ENCODE measurements at places on chromosomes 3 and 15.

- H3K4me1 ChIP-seq: peaks cover 27% of the 10 kb centered on the region
- no peaks in the 10 kb centered on the region for H3K36me3 ChIP-seq
- peak overlapping the region; percentile 84 for H3K27ac ChIP-seq
- peak overlapping the region; percentile 79 for H3K4me3 ChIP-seq
These were observed 808 bp downstream of the RBM6 start for GRCh38 chr3:49940667-49941249.

DNA sequence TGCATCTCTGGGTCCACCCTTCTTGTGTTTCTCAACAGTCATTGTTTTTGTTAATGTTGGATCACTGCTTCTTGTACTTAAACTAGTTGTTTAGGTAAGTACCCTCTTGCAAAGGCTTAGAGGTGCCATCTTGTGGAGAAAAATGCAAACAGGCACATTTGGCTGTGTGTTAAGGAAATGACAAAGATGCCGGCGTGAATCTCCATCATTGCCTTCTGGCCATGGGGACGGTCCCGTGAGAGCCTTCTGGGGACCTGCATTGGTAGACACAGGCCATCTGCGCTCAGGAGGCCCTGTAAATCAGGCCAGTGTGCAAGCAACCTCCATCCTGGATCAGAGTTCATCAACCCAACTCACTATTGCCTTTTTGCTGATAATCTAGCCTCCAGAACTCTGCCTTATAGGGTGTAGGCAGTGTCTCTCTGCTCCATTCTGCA is 158.6 kb upstream of the NR2E3 start:
- H3K4me1 ChIP-seq: peaks cover 13% of the 10 kb centered on the region
- peak; percentile 64 for DNase-seq
- H3K36me3 ChIP-seq: no peaks in the 10 kb centered on the region
- no peaks in the 10 kb centered on the region for H3K27me3 ChIP-seq
- H3K27ac ChIP-seq: no peak overlapping the region

DNA sequence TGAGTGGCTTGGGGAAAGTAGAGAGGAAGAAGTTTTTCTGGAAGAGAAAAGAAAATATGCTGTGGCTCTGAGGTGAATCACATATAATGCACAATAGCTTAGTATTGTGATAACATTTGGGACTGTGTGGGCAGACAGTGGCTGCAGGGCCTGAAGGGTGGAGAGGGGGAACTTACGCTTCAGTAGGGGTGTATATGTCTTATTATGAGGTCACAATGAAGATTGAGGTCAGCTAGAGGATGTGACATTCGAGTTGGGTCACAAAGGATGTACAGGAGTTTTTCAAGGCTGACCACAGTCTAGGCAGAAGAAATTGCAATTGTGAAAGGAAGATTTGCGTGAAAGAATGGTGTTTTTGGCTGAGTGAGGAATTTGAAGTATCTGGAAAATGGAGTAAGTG is 414.8 kb downstream of the LPP start:
- no peak overlapping the region for H3K27ac ChIP-seq
- H3K4me3 ChIP-seq: no peak overlapping the region
- H3K36me3 ChIP-seq: no peaks in the 10 kb centered on the region

GRCh38 chr15:39579487-39580116 is 1.3 kb upstream of the THBS1 start:
- H3K4me1 ChIP-seq: peaks cover 53% of the 10 kb centered on the region
- H3K27ac ChIP-seq: peak overlapping the region; percentile 87
- H3K36me3 ChIP-seq: peaks cover 20% of the 10 kb centered on the region
- H3K4me3 ChIP-seq: peak overlapping the region; percentile 53

DNA sequence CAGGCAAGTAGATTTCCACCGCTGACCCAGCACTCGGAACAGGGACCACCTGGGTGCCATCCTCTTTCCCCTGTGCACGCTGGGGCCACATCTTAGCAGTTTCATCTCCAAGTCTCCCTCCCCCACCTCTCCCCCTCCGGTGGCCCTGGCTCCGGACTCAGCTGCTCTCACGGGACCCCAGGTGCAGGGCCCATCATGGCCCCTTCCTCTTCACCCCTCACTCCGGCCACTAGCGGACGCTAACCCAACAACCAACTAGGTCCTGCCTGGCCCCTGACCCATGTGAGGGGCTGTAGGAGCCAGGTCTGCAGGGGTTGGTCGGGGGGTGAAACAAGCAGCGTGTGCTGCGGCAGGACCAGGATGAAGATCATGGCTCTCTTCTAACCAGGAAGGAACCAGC is 31.3 kb upstream of the IQSEC1 start:
- H3K27me3 ChIP-seq: no peaks in the 10 kb centered on the region
- no peak overlapping the region for H3K27ac ChIP-seq
- no peak overlapping the region for H3K4me3 ChIP-seq
- H3K4me1 ChIP-seq: no peaks in the 10 kb centered on the region
- H3K36me3 ChIP-seq: no peaks in the 10 kb centered on the region

DNA sequence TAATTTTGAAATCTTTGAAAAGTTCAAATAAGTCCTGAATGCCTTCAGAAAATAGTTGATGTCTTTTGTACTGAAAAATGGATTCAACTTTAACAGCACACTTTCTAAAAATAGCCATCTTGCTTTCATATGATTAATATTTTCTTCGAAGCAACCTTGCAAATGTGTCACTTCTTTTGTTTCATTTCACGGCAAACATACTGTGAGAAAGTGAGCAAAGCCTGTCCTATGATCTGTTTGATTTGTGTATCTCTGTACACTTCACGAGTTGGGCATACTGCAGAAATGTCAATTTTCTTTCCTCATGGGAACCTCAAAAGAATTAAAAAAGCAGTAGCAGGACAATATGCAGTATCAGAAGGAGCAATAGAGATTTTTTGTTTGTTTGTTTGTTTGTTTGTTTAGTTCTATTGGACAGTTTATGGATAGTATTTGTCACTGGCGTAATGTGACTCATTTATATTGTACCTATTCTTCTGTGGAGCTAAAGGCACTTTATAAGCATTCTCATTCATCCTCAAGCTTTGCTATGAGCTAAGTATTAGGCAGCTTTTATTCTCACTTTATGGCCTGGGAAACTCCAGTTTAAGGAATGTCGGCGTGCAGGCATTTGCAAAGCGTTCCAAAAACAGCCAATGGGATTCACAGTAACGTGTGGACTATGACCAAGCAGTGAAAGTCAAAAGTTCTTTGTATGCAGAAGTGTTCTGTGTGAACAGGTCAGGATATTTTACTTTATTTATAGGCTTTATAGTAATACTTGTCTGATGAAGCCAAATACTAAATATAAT is 572.0 kb downstream of the NAALADL2 start:
- H3K4me3 ChIP-seq: no peak overlapping the region
- H3K27me3 ChIP-seq: no peaks in the 10 kb centered on the region
- no peak for DNase-seq

DNA sequence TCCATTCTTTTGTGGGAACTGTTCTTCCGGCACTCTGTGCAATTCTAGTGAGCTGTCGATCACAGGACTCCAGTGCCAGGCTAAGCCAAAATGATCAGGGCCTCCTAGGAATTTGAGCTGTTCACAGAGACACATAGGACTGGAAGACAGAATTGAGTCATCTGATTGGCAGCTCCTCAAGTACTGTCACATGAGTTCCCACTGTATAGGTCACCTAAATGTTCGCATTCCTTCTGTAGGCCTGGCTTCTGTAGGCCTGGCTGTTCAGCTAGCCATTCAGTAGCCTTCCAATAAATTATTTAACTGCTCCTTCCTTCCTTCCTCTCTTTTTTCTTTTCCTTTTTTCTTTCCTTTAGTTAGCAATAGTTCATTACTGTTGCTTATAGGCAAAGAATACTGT is 4.3 kb downstream of the PROS1 start:
- no peaks in the 10 kb centered on the region for H3K27me3 ChIP-seq
- no peak overlapping the region for H3K4me3 ChIP-seq
- H3K36me3 ChIP-seq: no peaks in the 10 kb centered on the region
- H3K27ac ChIP-seq: no peak overlapping the region
- no peak for DNase-seq
- H3K4me1 ChIP-seq: peaks cover 16% of the 10 kb centered on the region

- no peaks in the 10 kb centered on the region for H3K27me3 ChIP-seq
- H3K27ac ChIP-seq: no peak overlapping the region
- H3K36me3 ChIP-seq: no peaks in the 10 kb centered on the region
- no peaks in the 10 kb centered on the region for H3K4me1 ChIP-seq
- DNase-seq: no peak
These were observed 19.9 kb upstream of the DPH6 start for GRCh38 chr15:35565901-35566300.

DNA sequence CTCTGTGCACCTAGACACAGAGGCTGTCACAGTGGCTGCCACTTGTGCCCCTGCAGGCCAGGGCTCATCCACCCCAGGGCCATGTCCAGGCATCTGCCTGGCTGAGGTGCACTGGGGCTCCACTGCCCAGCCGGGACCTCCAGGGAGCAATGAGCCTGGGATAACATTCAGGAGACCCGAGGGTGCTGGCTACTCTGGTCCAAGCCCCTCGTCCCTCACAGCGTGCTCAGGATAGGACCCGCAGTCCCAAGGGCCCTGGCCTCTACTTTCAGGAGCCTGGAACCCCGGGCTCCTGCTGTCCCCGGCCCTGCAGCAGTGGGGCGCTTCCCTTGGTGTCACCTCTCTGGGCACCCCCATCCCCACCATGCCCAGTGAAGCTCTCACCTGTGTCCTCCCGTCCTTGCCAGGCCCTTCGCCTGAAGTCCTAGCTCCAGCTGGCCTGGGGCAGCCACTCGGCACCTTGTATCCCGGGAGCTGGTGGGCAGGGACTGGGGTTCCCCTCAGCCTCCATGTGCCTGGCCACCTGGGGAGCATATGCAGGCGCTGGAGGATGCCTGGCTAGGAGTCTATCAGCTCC is 157.8 kb downstream of the NSMCE3 start:
- DNase-seq: no peak
- no peaks in the 10 kb centered on the region for H3K27me3 ChIP-seq
- H3K27ac ChIP-seq: no peak overlapping the region
- H3K4me1 ChIP-seq: peaks cover 12% of the 10 kb centered on the region

DNA sequence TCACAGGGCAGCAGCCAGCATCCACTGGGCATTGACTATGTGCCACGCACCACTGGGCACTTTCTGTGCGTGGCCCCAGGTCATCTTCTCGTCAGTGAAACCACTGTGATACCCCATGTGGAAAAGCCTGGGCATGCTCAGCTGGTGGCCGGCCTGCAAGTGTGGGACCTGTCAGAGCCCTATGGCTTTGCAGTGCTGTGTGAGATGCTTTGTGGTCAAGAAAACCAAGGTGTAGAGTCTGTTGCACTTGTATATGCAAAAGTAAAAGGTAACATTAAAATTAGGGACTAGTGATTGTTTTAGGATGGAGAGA is 69.5 kb downstream of the PGPEP1L start:
- H3K27me3 ChIP-seq: no peaks in the 10 kb centered on the region
- no peak overlapping the region for H3K27ac ChIP-seq
- peaks cover 50% of the 10 kb centered on the region for H3K36me3 ChIP-seq
- H3K4me3 ChIP-seq: no peak overlapping the region
- no peak for DNase-seq
- peaks cover 11% of the 10 kb centered on the region for H3K4me1 ChIP-seq

DNA sequence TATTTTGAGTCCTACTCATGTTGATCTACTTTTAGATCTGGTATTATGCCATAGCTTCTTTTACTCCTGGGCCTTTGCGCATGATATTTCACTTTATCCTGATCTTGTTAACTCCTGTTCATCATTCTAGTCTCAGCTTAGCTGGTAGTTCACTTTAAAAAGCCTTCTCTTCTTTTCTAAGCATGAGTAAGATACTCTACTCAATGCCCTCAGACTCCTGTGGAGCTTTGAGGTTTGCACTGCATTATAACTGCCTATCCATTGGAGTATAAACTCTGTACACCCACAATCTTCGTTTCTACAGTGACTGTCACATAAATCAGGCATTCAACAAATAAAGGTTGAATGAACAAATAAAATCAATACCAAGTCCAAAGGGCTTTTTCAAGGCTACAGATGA is 357.9 kb upstream of the KCNH8 start:
- no peak for DNase-seq
- no peak overlapping the region for H3K27ac ChIP-seq
- no peaks in the 10 kb centered on the region for H3K27me3 ChIP-seq
- no peaks in the 10 kb centered on the region for H3K4me1 ChIP-seq

GRCh38 chr3:189331002-189331418 is 159.2 kb downstream of the TPRG1 start:
- H3K27ac ChIP-seq: no peak overlapping the region
- no peak overlapping the region for H3K4me3 ChIP-seq
- no peaks in the 10 kb centered on the region for H3K4me1 ChIP-seq
- H3K36me3 ChIP-seq: no peaks in the 10 kb centered on the region
- no peaks in the 10 kb centered on the region for H3K27me3 ChIP-seq

DNA sequence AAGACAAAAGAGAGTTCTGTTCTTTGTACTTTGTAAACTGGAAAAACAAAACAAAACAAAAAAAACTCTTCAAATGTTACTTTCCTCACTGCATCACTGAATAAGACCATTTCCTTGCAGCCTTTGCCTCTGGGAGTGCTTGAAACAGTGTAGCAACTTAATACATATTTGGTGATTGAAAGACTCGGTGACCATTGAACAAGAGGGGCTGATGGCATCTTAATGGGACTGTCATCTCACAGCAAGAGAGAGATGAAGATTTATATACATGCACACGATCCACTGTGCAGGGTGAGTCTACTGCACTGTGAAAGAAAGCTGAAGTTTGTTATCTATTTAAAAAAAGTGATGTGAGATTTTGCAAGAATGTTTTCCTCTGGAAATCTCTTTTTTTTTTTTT is 111.9 kb upstream of the KLHL25 start:
- H3K4me3 ChIP-seq: no peak overlapping the region
- H3K36me3 ChIP-seq: no peaks in the 10 kb centered on the region
- H3K27ac ChIP-seq: no peak overlapping the region
- no peak for DNase-seq
- H3K27me3 ChIP-seq: no peaks in the 10 kb centered on the region

GRCh38 chr15:73841756-73842725 is 31.3 kb upstream of the TBC1D21 start:
- no peaks in the 10 kb centered on the region for H3K4me1 ChIP-seq
- H3K27ac ChIP-seq: no peak overlapping the region
- no peak overlapping the region for H3K4me3 ChIP-seq
- DNase-seq: no peak
- no peaks in the 10 kb centered on the region for H3K36me3 ChIP-seq
- no peaks in the 10 kb centered on the region for H3K27me3 ChIP-seq

All from vagina (tissue), 2 donors.